T-helper 2 cell (primary cell): ENCODE measurements at places on chromosomes 16 and 17.
A peak's percentile ranks its signal among the peaks of the same experiment; 100 is the strongest.

- DNase-seq = no peak
These were observed 22.4 kb upstream of the DYNLRB2 start for GRCh38 chr16:80518436-80518835.

DNA sequence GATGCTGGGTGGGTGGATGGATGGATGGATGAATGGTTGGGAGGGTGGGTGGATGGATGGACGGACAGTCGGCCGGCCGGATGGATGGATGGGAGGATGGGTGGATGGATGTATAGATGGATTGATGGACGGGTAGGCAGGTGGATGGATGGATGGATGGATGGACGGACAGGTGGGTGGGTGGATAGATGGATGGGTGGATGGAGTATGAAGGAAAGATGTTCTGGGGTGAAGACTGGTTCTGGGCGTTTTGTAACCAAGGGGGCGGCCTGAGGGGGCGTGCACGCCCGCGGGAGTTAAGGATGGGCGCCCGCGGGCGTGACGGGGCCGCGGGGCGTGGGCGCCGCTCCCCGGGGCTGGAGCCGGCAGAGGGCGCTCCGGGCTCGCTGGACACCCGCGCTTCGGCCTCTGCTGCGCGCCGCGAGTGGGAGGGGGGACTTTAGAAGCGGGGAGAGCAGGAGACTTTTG lies at the start of gene NECAB2:
TSS of gene NECAB2 (plus strand) at position 407 of the 468 bp plus-strand sequence. CDS start 405 bp downstream, outside the sequence.
- DNase-seq = no peak

GRCh38 chr17:34578016-34578415 lies 1.4 kb upstream of the TMEM132E start:
- no peak for DNase-seq

GRCh38 chr17:37708008-37708615 lies 36.7 kb downstream of the HNF1B start:
- no peak for DNase-seq

GRCh38 chr16:14070555-14070876 lies 603 bp upstream of the MRTFB start:
- no peak for DNase-seq

- DNase-seq = no peak
These were observed 488.9 kb downstream of the CDH13 start for GRCh38 chr16:83115491-83116232.

GRCh38 chr17:75365009-75365930 lies 40.2 kb downstream of the GRB2 start:
- no peak for DNase-seq

DNA sequence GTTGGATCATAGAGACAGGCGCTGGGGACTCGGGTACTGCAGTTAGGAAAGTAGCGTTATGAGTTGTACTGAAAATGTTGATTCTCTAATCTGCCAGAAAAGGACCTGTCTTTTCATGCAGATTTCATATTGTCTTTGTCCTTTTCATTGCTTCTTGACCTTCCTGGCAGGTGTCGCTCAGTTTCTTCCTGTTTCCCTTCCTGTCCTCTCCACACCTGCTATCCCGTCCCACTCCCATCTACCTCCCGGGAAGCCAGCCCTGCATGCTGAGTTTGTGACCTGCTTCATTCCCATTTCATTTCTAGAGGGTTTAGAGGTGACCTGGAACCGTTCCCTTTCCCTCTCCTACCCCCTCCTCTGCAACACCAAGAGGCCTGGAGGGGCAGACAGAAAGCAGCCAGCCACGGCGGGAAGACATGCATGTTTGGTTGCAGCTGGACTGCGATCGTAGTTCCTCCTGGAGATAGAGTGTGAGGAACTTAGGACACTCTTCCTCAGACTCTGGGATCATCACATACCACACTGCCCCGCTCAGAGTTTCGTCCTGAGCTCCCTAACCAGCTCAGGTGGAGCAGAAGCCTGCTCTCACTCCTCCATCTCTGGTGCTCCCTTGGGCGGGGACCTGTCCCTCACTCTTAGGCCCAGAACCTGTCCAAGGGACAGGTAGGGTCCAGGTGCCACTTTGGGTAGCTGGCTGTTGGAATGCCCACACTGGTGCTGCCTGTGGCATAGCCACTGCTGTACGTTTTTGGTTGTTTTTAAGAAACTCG lies 23.9 kb upstream of the ARHGAP23 start:
- DNase-seq = no peak

- no peak for DNase-seq
These were observed 243.9 kb upstream of the CIBAR2 start for GRCh38 chr16:85356157-85356556.

DNA sequence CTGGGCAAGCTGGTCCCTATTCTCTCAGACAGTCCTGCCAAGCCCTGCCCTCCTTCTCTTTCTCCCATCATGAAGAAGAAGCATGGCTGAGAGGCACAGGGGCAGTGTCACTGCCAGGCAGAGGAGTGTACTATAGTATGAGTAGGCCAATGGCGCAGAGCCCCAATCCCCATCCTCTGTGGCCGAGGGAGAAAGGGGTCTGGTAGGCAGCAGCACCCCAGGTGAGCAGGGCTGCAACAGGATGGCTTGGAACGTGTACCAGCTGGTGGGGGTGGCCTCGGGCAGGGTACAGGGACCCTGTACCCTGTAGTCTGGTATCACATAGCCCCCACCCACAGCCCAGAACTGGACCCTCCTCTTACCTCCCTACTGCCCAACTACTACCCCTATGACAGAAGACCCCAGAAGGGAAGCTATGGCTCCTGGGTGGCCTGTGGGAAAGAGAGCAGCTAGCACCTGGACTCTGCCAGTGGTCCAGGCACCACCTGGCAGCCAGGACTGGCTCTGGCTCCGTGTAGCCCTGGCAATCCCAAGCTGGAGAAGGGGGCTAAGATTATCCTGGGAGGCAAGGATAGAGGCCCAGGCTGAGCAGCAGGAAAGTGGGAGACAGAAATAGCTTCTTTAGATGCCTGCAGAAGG lies 4.4 kb downstream of the SMARCD2 start:
- no peak for DNase-seq

DNA sequence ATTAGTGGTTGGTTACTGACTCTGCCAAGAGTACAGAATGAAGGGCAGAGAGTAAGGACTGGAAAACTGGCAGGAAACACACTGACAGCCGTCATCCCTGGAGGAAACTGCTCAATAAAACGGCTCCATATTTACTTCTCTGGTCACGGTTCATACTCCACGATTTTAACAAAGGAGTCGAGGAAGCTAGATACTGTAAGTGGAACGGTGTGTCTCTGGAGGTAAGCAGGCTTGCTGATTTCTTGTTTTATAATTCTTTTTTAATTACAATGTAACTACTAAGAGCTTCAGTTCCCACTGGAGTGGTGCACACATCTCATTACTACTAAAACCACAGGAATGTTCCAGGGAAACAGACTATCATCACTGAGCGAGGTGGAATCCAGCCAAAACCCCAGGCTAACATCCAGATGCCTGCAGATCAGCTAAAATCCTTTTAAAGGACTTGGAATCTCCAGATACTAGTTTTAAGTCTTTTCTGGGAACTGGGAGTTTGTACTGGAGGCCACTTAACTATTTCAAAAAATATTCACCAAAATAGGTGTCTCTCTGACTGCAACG lies 17.8 kb downstream of the SERPINF1 start:
- DNase-seq = no peak

GRCh38 chr17:49779739-49780231 lies 8.7 kb upstream of the KAT7 start:
- DNase-seq = no peak

- no peak for DNase-seq
These were observed 75.8 kb downstream of the KLHDC4 start for GRCh38 chr16:87689956-87690465.

- no peak for DNase-seq
These were observed 124.7 kb downstream of the NPIPB5 start for GRCh38 chr16:22635357-22635761.

DNA sequence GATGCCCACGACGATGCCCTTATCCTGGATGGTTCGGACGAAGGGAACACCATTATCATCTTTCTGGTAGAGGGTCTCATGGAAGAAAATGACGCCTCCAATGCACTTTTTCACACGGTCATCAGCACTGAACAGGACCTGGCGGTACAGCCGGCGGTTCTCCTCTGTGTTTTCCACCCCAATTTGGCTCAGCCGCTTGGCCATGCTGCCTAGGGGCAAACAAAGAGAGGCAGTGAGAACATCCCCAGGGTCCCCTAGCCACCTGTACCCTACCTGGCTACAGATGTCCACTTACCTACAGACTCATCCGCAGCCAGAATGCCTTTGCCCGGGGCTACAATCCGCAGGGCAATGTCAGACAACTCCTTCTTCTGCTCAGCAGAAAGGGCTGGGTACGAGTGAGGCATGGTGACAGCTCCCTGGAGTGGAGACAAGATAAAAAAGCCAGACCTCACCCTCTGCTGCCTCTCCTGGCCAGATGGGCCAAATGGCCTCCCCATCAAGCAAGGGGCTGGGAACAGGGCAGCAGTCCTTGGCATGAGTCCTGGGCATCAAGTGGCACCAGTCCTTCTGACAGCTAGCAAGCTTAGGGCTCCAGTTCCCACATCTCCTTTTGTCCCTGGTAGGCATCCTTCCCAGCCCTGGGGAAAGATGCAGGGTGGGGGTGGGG lies 1.4 kb downstream of the ALDOC start:
- no peak for DNase-seq

GRCh38 chr17:79023886-79024771 lies at the start of gene C1QTNF1:
Gene C1QTNF1 (plus strand): TSS chr17:79024169. CDS start chr17:79043969, 19,800 bp downstream.
- peak; percentile 18 for DNase-seq

- no peak for DNase-seq
These were observed 7.4 kb upstream of the COX10 start for GRCh38 chr17:14061666-14062560.

DNA sequence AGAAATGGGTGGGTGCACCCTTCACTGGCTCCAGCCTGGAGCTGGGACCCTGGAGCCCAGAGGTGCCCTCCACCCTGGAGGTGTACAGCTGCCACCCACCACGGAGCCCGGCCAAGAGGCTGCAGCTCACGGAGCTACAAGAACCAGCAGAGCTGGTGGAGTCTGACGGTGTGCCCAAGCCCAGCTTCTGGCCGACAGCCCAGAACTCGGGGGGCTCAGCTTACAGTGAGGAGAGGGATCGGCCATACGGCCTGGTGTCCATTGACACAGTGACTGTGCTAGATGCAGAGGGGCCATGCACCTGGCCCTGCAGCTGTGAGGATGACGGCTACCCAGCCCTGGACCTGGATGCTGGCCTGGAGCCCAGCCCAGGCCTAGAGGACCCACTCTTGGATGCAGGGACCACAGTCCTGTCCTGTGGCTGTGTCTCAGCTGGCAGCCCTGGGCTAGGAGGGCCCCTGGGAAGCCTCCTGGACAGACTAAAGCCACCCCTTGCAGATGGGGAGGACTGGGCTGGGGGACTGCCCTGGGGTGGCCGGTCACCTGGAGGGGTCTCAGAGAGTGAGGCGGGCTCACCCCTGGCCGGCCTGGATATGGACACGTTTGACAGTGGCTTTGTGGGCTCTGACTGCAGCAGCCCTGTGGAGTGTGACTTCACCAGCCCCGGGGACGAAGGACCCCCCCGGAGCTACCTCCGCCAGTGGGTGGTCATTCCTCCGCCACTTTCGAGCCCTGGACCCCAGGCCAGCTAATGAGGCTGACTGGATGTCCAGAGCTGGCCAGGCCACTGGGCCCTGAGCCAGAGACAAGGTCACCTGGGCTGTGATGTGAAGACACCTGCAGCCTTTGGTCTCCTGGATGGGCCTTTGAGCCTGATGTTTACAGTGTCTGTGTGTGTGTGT lies 46.8 kb downstream of the IL21R start:
- DNase-seq = no peak

- no peak for DNase-seq
These were observed 21.5 kb downstream of the ITGAL start for GRCh38 chr16:30493941-30494488.
